SJSA1 (cell line): ENCODE measurements at places on chromosomes 2 and 18. TPM values are rescaled to one million over a fixed set of nuclear protein-coding genes. Genes with fewer than 3 reads are reported as not detected.

DNA sequence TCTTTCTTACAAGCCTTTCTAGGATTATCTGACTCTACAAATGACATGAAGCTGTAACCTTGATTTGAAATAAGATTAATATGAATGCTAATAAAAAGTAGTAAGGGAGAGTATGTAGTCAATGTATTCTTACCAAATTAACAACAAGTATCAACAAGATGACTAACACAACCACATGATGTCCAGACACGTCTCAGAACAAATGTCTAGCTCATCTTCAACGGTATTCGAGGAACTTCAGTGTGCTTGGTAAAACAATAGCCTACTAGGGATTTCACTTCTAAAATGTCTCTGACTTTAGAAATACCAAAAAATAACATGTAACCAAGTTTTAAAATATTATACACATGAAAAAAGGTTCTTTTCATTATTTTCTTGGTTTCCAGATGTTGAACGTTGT is 3.4 kb downstream of the HDLBP start:
- no peak for DNase-seq

- DNase-seq: peak; percentile 55
Observed at GRCh38 chr2:46010925-46011490, 286.2 kb upstream of the EPAS1 start.

Gene GAL3ST2
- total RNA-seq: not detected in 2 replicates

GRCh38 chr2:72040629-72041571 is 106.8 kb downstream of the CYP26B1 start:
- DNase-seq: no peak

DNA sequence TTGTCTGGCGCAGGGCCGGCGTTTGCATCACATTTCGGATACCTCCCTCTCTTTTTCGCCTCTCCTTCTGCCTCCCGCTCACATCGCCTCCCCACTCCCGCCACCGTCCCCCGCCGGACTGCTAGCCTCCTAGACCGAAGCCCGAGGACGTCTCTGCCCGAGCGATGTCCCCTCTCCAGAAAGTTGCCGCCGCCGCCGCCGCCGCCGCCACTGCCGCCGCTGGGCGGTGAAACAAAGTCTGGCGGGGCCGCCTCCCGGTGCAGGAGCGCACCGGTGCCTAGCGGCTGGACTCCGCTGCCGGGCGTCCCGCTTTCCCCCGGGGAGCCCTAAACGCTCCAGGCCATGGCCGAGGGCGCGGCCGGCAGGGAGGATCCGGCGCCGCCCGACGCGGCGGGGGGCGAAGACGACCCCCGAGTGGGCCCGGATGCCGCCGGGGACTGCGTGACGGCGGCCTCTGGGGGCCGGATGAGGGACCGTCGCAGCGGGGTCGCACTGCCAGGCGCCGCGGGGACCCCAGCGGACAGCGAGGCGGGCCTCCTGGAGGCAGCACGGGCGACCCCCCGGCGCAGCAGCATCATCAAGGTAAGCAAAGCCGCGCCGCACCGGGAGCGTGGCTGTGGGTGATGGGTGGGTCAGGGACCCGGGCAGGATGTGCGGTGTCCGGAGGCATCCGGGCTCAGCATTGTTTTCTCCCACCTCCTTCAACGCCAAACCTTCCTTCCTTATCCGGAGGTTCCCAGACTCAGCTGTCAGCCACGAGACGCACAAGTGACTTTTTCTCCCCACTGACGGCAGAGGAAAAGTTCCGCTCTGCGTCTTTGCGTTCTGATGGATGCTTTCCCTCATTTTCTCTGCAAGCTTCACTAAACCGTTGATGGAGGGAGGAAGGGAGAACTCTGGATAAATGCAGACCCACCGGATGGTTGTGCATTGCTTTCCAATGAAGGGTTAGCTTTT is 643 bp downstream of the PLCL1 start:
- peak; percentile 38 for DNase-seq

- no peak for DNase-seq
Observed at GRCh38 chr18:79043288-79043687, 25.9 kb upstream of the ATP9B start.

DNA sequence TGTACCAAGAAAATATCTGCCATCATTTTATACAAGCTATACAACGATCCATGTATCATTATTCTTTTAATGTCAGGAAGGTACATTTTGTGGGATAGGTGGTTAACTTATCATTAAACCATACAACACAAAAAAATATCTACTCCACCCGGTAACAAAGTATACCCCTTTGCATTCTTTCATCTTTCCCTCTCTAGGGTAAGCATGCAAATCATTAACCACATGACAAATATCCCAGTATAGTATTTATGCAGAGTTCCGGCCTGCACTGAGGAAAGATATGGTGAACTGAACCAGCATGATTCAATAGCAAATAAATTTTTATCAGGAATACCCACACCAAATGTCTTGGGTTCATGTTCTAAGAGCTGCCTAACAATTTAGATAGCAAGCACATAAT is 22.5 kb upstream of the SULT1C2 start:
- no peak for DNase-seq

Gene LAMA1
- total RNA-seq: 5.2 and 6.4 TPM in 2 replicates

- no peak for DNase-seq
Observed at GRCh38 chr18:78208461-78208860, 771.2 kb upstream of the SALL3 start.

DNA sequence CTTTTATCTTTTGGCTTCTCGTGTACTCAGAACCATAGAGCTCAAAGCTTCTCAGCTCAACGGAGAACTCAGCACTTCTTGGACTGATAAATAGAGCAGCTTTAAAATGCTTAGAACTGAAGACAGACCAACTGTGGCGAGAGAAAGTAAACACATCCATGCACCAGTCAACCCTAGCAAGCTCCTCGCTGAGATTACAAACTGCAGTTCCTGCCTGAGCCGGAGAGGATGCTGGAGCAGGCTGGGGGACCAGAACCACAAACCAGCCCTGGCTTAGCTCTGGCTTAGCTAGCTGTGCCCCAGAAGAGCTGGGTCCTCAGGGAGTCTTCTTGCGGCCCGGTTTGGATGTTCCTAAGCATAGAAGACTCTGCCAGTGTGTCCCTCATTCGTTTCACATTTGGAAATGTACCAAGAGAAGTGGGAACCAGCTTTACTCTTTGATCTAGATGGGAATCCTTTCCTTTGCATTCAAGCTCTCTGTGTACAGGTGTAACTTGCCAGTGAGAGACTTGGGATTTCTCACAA is 5.6 kb downstream of the PAX8 start:
- peak; percentile 42 for DNase-seq

Gene MALL
- not detected in 2 replicates for total RNA-seq

Gene SGPP2
- total RNA-seq: not detected in 2 replicates

Gene ZNF385B
- not detected in 2 replicates for total RNA-seq

DNA sequence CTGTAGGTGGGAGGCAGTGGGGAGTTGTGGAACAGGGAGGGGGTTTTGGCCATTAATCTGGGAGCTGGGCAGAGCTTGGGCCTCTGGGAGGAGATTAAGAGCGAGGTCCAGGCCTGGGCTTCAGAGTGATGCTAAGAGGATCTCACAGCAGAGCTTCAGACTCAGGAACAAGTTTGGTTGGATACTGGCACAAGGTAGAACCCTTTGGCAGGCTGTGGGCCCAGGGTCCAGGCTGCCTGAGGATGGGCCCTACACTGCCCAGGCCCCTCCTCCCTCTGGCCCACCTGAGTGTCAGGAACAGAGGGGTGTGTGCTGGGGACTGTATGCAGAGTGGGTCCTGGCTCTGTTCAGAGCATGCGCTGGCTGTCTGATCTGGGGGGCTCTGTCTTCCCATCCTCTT is 334.9 kb downstream of the CYP26B1 start:
- DNase-seq: no peak

Gene IL1RL2
- total RNA-seq: not detected in 2 replicates

Gene DSG3
- not detected in 2 replicates for total RNA-seq

- no peak for DNase-seq
Observed at GRCh38 chr2:6914828-6915227, 2.4 kb upstream of the RNF144A start.
